ENCODE measurements at places on chromosomes 3 and 15. TPM values are rescaled to one million over a fixed set of nuclear protein-coding genes. Genes with fewer than 3 reads are reported as not detected.
A peak's percentile ranks its signal among the peaks of the same experiment; 100 is the strongest.

METTL6 gene
- 21.6 TPM for total RNA-seq

LRTM1 gene
- not detected for total RNA-seq

PLA2G4D gene
- not detected for total RNA-seq

SLCO2A1 gene
- total RNA-seq, result 0.16 TPM

BNC1 gene
- not detected for total RNA-seq

XCR1 gene
- not detected for total RNA-seq

GRCh38 chr3:138687236-138687635, 78.7 kb downstream of the FAIM start:
- peaks cover 81% of the 10 kb centered on the region for H3K36me3 ChIP-seq
- peaks cover 31% of the 10 kb centered on the region for H3K4me1 ChIP-seq
- DNase-seq, result no peak
- H3K27ac ChIP-seq, result peak overlapping the region; percentile 71

GRCh38 chr3:75781079-75781745, 4.1 kb downstream of the ZNF717 start:
- peaks cover 12% of the 10 kb centered on the region for H3K36me3 ChIP-seq
- no peak overlapping the region for H3K4me3 ChIP-seq
- DNase-seq, result no peak
- H3K27me3 ChIP-seq, result no peaks in the 10 kb centered on the region

DNA sequence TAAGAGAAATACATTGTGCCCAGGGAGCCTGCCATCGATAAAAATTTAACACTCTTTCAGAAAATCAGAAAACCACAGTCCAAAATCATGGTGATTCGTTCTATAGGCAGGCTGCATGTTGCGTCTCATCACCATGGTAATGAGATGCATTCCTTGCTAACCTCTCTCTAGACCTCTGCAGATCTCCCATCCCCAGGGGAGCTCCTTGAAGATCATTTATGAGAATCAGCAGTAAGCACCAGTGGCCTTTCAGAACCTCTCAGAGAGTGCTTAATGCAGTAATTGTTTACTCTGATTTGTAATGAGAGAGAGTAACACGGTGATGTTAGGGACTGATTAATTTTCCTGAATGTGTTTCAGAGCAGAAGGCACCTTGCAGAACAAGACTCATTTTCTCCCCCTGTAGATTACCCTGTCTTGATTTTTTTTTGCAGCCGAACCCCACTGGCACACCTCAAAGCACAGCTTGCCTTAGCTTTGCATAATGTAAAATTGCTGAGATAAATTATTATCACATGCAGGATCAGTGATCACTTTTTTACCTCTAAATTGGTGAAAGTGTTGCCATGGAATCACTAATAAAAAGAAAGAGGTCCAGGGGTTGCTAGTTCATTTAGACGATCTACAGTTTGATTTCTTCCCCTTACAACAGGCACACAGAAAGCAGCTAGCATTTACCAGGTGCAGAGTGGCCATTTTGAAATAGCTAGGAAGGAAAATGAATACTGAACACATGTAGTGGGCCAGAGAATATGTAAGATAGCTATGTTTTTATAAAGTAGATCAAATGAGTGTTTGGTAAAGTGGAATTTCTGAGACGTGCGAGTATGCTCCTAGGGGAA, 98.9 kb upstream of the CHL1 start:
- DNase-seq, result no peak
- no peaks in the 10 kb centered on the region for H3K27me3 ChIP-seq
- no peak overlapping the region for H3K4me3 ChIP-seq
- no peaks in the 10 kb centered on the region for H3K4me1 ChIP-seq
- H3K27ac ChIP-seq, result no peak overlapping the region
- H3K36me3 ChIP-seq, result no peaks in the 10 kb centered on the region

DNA sequence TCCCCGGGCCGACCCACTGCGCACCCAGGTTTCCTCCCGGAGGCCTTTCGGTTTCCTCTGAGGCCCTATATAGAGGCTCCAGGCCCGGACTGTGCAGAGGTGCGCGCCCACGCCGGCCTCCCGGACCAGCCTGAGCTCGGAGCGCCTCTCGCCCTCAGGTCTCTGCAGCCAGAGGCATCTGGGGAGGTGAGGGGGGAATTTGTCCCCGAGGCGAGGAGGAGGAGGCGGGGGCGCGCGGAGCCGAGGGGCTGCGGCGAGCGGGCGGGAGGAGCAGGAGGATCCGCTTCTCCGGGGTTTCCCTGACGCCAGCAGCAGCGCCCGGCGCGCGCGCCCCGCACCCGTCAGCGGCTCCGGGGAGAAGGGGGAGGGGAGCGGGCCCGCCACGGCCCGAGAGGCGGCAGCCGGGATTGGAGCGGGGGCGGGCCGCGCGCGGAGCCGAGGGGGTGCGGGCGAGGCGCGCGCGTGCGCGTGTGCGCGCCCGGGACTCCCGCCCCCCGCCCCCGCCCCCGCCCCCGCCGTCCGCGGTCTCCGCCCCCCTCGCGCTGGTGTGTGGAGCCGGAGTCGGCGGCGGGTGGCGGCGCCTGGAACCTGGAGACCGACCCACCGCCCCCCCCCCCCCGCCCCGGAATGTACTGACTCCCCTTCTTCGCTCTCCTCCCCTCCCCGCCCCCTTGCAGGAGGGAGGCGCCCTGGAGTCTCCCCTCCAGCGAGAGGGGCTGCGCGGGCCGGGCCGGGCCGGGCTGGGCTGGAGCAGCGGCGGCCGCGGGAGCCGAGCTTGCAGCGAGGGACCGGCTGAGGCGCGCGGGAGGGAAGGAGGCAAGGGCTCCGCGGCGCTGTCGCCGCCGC, at the start of gene NEO1:
NEO1 (plus strand) TSS at position 657 of the 846 bp plus-strand sequence. CDS start 213 bp downstream, outside the sequence.
- H3K36me3 ChIP-seq, result no peaks in the 10 kb centered on the region
- H3K27ac ChIP-seq, result no peak within 1 kb of the TSS
- H3K27me3 ChIP-seq, result peaks cover 15% of the 10 kb centered on the region
- peak within 1 kb of the TSS; percentile 45 for H3K4me3 ChIP-seq
- peak; percentile 58 for DNase-seq

DNA sequence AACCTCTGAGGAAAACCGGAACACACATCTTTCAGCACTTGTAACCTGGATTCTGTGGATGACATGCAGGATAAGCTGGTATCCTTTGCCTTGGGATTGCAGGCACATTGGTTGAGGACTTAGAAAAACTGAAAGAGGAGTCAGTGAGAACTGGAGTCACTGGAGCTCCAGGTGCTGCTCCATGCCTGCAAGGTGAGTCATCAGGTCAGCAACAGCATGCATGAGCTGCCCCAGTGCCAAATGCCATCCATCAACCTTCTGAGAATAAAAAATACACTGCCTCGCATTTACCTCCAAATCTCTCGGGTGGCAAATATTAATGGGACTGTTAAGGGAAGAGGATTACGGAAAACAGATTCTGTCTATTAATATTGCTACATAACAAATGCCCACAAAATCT, 729.1 kb downstream of the NTRK3 start:
- DNase-seq, result no peak
- H3K27me3 ChIP-seq, result no peaks in the 10 kb centered on the region
- H3K4me1 ChIP-seq, result no peaks in the 10 kb centered on the region
- H3K27ac ChIP-seq, result no peak overlapping the region

DNA sequence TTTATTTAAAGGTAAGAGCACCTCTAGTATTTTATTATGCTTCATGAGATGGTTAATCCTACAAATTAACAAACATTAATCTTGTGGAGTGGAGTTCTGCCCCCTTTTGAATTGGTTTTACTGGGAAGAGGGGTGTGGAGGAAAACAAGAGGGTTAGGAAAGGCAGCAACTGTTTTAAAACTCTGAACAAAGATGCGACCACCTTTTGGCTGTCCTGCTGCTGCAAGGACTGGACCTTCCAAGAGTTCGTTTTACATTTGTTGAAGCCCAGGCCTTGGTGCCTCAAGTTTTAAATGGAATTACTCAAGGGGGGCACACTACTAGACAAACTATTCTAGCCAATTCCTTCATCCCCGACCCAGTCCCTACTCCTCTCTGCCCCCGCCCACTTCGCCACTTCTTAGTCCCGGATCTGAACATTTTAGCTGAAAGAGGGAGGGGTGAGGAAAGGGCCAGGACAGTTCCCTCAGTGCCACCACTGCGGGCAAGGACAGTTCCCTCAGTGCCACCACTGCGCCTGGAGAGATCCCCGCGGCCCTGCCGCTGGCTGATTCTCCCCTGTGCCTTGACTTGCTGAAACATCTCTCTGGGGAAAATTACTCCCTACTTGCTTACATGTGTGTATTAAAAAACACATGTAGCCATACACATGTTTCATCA, 11.2 kb downstream of the SOX2 start:
- H3K4me3 ChIP-seq, result no peak overlapping the region
- H3K27ac ChIP-seq, result no peak overlapping the region
- H3K36me3 ChIP-seq, result no peaks in the 10 kb centered on the region
- no peak for DNase-seq
- peaks cover 62% of the 10 kb centered on the region for H3K27me3 ChIP-seq

DNA sequence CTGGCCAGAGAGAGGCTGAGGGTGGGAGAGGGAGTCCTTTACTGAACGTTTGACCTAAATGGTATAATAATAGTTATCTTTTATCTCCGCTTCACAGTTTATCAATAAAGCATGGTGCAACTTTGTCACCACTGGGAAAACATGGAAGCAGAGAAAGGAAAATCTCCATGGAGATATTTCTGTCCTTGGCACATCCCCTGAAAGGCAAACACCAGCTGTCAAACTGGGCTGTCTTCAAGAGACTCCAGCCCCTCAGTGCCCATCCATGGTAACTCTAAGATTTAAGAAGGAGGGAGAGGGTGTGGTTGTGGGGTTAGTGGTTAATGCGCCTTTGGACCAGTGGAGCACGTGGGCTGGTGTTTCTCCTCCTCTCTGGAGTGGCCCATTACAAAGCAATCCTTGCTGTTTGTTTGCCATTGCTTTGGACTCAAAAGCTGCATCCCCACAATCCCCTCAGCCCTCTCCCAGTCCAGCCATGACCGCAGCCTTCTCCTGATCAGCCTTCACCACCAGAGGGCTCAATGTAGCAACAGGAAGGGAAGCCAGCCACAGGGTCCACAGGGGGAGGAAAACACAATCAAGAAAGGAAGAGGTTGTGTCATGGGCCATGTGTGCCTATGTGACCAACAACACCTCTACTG, 38.2 kb upstream of the FAM174B start:
- peak; percentile 63 for DNase-seq
- H3K27ac ChIP-seq, result no peak overlapping the region
- H3K4me1 ChIP-seq, result no peaks in the 10 kb centered on the region
- H3K27me3 ChIP-seq, result peaks cover 3% of the 10 kb centered on the region

DNA sequence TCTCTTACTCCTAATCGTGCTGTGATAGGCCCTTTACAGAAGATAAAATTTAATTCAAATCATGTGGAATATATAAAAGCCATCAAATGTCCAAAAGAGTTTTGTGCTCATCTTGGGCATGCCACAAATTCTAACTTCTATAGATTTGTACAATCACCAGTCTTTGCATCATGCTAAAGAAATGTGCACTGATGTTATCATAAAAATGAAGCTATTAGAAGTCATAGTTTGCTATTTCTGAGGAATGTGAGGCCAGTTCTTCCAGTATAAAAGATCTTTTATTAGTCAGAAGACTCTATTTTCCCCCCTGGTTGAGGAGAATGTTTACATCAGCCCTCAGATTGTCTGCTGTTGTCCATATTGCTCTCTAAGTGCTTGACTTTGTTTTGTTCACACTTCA, 2.1 kb upstream of the ANXA2 start:
- no peaks in the 10 kb centered on the region for H3K27me3 ChIP-seq
- no peak for DNase-seq
- H3K4me1 ChIP-seq, result peaks cover 25% of the 10 kb centered on the region
- no peak overlapping the region for H3K4me3 ChIP-seq

DNA sequence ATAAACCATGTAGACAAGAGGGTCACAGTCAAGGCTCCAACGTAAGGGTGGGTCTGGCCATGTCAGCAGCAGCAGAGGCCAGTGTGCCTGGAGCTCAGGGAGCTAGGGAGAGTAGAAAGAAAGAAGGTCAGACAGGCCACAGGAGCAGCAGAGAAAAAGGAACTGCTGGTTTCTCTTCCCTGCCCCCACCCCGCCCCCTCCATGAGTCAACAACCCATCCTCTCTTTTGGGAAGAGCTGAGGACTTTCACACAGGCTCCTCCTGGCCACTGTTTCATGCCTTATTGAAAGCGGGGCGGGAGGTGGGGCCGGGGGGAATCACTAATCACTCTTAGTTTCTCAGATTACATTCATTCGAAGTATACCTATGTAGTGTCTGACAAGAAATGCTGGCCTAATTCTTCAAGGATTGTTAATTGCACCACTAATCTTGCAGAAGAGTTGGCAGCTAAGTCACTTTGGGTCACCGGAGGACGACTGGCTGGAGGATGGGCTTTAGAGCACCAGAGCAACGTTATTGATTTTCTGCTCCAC, 9.1 kb upstream of the SCG3 start:
- no peaks in the 10 kb centered on the region for H3K36me3 ChIP-seq
- no peak overlapping the region for H3K4me3 ChIP-seq
- H3K27ac ChIP-seq, result peak overlapping the region; percentile 72
- H3K27me3 ChIP-seq, result no peaks in the 10 kb centered on the region
- peak; percentile 40 for DNase-seq

GRCh38 chr3:177430653-177431052, 233.4 kb upstream of the TBL1XR1 start:
- peaks cover 27% of the 10 kb centered on the region for H3K4me1 ChIP-seq
- H3K4me3 ChIP-seq, result no peak overlapping the region
- peak; percentile 75 for DNase-seq
- H3K27me3 ChIP-seq, result no peaks in the 10 kb centered on the region
- H3K27ac ChIP-seq, result no peak overlapping the region
- H3K36me3 ChIP-seq, result no peaks in the 10 kb centered on the region

DNA sequence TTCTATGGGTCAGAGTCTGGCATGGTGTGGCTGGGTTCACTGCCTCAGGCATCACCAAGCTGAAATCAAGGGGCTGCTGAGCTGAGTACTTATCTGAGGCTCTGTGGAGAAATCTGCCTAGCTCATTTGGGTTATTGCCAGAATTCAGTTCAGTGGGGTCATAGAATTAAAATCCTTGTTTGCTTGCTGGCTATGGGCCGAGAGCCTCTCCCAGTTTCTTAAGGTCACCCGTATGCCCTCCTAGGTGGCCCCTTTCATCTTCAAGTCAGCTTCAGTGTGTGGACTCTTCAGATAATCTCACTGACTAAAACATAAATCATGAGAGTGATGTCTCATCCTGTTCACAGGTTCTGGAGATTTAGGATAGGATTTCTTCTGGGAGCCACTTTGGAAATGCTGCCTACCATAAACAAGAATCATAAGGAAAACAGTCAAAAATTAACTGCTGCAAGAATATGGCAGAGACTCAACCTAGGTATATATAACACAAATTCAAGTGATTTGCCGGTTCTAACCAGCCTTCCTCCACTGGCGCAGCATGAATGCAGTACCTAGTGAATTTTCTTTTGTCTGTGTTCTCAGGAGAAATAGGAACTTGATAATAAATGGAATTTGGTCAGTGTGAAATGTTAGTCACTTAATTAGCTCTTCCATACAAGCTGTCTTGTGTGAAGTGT, 5.3 kb downstream of the CP start:
- no peak overlapping the region for H3K4me3 ChIP-seq
- H3K4me1 ChIP-seq, result no peaks in the 10 kb centered on the region
- H3K36me3 ChIP-seq, result no peaks in the 10 kb centered on the region

- peaks cover 71% of the 10 kb centered on the region for H3K27me3 ChIP-seq
- H3K4me1 ChIP-seq, result peaks cover 6% of the 10 kb centered on the region
- no peak overlapping the region for H3K27ac ChIP-seq
- no peak overlapping the region for H3K4me3 ChIP-seq
- no peaks in the 10 kb centered on the region for H3K36me3 ChIP-seq
These were observed 102.1 kb upstream of the TLE3 start for GRCh38 chr15:70199540-70200410.

- no peaks in the 10 kb centered on the region for H3K36me3 ChIP-seq
- DNase-seq, result no peak
- no peak overlapping the region for H3K27ac ChIP-seq
- H3K27me3 ChIP-seq, result no peaks in the 10 kb centered on the region
These were observed 478.3 kb upstream of the PPP2R3A start for GRCh38 chr3:135487261-135487660.

- peaks cover 4% of the 10 kb centered on the region for H3K36me3 ChIP-seq
- no peak overlapping the region for H3K4me3 ChIP-seq
- H3K27ac ChIP-seq, result no peak overlapping the region
- DNase-seq, result peak; percentile 52
- no peaks in the 10 kb centered on the region for H3K27me3 ChIP-seq
These were observed 31.0 kb downstream of the TMOD2 start for GRCh38 chr15:51782357-51782896.

All from K562 (cell line).